Progenitor cell of endocrine pancreas (in vitro differentiated cells): ENCODE measurements at places on chromosomes 1 and 21. TPM values are rescaled to one million over a fixed set of nuclear protein-coding genes. Genes with fewer than 3 reads are reported as not detected.

Gene C1orf185
- total RNA-seq: not detected in 2 replicates

Gene EXTL1
- 3.6 and 4.1 TPM in 2 replicates for total RNA-seq

Gene OR2L2
- total RNA-seq: 0.14 and 0.22 TPM in 2 replicates

DNA sequence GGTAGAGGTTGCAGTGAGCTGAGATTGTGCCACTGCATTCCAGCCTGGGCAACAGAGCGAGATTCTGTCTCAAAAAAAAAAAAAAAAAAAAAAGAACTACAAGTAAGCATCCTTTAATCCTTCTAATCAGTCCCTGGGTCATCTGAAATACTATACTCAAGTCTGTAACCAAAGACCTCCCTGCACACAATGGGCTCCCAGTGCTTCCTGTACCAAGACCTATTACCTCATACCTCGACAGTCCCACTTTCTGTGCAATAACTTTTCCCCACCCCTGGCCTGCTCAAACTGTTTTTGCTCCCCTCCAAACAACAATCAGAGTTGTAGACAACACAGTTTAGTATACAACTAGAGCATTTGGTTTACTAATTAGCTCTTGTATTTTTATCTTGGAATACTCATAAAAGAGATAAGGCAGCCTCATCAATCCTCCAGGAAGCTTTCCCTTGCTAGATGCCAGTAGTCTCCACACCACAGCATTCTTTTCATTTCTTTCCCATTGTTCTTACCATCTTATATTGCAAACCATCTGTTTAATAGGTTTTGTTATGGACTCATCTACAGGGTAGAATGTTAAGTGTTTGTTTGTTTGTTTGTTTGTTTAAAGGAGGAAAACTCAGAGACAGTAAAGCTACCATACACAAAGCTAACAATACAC lies 19.2 kb upstream of the RLF start:
- DNase-seq: no peak

- no peak for DNase-seq
Observed at GRCh38 chr1:24409535-24409934, 4.0 kb downstream of the STPG1 start.

DNA sequence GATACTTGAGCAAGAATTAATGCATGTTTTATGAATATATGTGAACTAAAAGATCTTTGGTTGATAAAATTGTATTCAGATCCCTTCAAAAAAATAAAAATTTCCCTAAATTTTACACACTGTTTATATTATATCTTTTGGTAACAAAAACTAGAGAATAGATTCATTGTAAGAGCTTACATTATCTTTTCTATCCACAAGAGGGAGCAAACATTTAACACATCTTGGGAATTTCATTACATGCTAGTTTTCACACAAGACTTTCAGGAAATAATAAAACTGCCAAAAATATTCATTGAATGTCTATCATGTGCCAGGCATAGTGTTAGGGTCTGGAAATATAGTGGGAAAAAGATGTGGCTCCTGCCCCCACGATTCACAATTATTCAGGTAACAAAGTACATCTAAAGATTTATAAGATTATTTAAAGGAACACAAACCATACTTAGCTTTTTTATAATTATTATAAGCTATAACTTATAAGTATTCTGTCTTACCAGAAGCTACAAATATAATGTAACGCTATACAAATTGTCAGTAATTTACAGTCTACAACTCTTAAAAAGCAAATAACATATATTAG lies 30.6 kb downstream of the FAF1 start:
- no peak for DNase-seq

Gene GLIS1
- total RNA-seq: not detected in 2 replicates

Gene KRTAP20-1
- total RNA-seq: not detected in 2 replicates

Gene BACH1
- total RNA-seq: 83.2 and 95.5 TPM in 2 replicates

Gene PPP1R8
- total RNA-seq: 50.4 and 52.5 TPM in 2 replicates
